ENCODE measurements at places on chromosomes 12 and 14.
A peak's percentile ranks its signal among the peaks of the same experiment; 100 is the strongest.

- DNase-seq = no peak
These were observed 568.6 kb downstream of the ETNK1 start for GRCh38 chr12:23193552-23193951.

DNA sequence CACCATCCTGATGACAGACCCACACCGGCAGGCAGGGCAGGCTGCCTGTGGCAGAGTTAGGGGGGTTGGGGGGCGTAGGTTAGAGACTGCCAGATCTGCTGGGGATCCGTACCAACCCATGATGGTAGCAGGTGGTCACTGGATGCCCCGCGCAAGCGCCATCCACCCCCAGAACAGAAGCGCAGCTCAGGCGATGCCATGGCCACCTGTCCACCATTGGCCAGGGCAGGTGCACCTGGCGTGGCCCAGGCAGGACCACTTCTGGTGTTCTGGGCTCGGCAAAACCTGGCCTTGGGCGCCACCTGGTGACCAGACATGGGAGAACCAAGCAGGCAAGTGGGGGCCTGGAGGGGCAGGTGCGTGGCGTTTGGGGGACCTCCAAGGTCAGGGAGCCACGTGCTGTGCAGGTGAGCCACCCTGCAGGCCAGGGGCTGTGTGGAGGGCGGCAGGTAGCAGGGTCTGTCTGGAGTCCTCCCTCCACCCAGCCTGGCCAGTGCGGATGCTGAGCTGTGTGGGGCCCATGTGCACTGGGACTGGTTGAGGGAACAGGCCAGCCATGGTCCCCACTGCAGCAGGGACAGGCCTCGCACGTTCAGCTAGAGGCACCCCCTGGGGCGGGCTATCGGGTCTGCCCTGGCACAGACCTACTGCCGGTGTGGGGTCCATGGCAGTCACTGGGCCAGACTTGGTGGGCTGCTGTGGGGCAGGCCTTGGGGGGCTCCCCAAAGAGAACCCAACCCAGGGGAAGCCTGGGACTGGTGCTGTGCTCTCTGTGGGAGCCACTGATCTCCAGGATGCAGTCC lies 15.6 kb downstream of the BAG5 start:
- DNase-seq = peak; percentile 56

GRCh38 chr12:92185052-92185451 lies 39.4 kb upstream of the BTG1 start:
- DNase-seq = no peak

GRCh38 chr12:121934309-121934664 lies 15.9 kb downstream of the CFAP251 start:
- DNase-seq = no peak

DNA sequence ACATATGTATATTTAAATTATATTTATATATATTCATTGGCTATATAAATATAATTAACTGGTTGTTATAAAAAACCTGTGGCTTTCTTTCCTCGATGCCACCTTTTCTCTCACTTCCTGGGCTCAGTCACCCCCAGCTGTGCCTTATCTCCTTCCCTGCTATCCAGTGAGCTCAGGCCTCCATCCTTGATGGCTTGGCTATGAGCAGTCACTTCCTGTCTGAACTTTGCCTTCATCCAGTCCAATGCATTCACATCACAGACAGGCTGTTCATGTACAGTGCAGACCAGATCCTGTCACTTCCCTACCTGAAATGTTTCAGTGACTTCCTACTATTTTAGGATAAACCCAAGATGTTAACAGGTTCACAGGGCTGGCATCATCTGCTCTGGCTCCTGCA lies 115.3 kb upstream of the PRB2 start:
- DNase-seq = no peak
